Epithelial cell of prostate (primary cell): ENCODE measurements at places on chromosomes 3 and 15.

DNA sequence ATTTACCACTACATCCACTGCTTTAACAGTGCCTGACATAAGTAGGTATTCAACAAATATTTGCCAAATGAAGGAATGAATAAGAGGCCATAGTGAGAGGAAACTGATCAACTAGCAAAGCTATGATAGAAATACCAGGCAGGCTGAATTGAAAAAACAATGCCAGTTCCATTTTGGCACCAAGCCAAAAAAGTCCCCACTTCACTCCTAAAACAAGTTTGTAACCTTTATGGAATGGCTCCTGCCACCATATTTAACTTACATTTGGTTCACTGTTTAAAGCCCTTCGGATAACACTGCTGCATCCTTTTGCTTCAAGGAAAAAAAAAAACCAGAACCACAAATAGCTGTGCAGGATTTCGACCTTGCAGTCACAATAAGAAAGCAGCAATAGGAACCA, 166.1 kb downstream of the FRMD5 start:
- no peak for DNase-seq

DNA sequence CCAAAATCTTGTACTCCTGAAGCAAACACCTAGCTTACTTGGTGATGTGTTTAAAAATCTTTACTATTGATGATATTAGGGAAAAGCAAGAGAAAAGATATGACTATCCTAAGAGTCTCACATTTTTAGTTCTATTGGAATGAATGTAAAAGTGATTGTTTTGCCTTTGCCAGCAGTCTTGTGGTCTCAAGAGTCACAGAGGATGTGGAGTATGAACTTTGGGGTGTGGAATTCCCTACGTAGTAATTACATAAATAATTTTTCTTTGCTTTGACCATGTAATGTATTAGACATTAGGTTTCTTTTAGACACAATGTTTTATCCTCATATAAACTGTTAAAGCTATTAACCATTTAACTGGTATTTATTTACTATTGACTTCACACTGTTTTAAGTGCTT, 387.6 kb downstream of the NAALADL2 start:
- no peak for DNase-seq

- DNase-seq = no peak
These were observed 68.5 kb downstream of the SLC7A14 start for GRCh38 chr3:170517242-170517945.

GRCh38 chr15:70252056-70252950, 154.6 kb upstream of the TLE3 start:
- no peak for DNase-seq

DNA sequence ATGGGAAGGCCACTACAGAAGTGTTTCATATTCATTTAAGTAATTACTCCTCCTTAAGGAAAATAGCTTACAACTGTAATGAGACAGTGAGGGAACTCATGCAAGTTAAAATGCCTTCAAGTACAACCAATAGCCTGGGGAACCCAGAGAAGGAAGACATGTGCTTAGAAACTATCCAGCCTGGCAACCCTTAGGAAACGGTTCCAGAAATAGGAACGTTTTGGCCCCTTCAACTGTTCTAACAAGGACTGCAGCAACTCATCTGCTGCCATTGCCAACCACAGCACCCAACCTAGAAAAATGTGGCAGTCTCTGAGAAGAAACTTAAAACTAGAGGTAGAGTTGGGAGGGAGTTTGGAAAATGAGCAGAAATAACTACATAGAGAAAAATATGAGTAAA, 147.5 kb upstream of the STRIT1 start:
- DNase-seq = no peak

- no peak for DNase-seq
These were observed 2.8 kb downstream of the ZIC4 start for GRCh38 chr3:147403511-147403910.
